ENCODE measurements at places on chromosomes 5 and 9.

DNA sequence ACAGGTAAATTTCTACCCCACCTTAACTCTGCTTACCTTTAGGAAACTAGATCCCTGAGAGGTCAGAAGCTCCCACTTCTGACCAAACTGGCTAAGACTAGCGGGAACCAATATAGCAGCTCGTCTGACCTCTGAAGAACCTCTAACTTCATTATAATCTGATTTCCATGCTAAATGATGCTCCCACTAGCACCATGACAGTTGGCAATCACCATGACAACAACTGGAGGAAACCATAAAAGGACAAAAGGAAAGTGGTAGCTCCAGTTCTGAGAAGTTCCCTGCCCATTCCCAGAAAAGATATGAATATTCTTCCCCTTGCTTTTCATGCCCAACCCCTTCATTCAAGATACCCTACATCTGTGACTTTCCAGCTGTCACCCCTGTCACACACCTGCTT lies 483.3 kb downstream of the CTNND2 start:
- no peak for DNase-seq

GRCh38 chr5:76789991-76790581 lies 28.7 kb upstream of the F2RL1 start:
- no peak for DNase-seq

DNA sequence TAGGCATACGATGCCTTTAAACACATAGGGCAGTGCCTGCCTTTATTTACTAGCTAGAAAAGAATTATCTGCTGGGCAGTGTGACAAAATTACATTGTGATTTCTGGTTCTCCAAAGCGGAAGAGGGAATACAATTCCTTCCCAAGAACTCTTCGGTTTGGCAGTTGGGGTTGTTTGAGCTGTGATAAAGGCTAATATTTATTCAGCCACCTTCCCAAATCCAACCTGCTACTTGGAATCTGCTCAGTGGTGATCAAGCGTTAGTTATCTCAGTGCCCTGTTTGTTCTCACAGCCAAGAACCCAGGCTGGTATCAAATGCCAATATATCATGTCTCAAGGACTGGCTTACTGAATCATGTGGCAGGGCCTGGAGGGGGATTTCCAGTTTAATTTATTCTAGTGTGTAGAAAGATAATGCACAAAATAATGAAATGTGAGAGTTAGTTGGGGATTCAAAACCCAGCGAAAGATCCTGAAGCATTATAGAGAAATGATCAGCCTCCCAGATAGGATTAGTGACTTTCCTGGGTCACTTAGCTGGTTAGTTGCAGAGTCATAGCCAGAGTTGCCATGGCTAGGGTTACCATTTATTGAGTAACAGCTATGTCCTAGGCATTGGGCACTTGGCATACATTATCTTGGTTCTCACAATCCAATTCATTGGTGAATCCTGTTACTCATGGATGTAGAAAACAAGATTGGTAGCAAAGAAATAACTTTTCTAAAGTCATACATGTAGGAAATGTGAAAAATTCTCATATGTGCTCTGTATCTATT lies 457.0 kb upstream of the KLF4 start:
- no peak for DNase-seq

DNA sequence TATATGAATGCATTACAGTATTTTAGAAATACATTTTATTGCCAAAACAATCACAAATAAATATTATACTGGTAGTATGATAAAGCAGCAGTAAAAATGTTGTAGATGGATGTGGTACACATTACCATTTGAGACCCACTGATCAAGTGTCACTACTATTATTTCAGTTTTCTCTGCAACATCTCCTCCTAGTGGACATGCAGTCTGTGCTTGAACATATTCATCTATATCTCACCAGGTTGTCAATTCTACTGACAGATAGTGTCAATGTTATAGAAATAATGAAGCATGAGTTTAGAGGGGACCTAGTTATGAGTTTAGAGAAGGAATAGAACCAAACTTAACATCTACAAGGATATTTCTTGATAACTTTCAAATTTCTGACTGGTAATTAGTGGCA lies 39.2 kb upstream of the ELOVL7 start:
- DNase-seq, result peak; percentile 25

GRCh38 chr5:9742848-9743247 lies 112.7 kb upstream of the TAS2R1 start:
- DNase-seq, result no peak

Data from NCI-H1694 (cell line).